Stimulated activated CD4-positive, alpha-beta T cell treated with anti-CD3 and anti-CD28 coated beads, Interleukin-15, amount 100 ng/mL, for 48 hours (primary cell): ENCODE measurements at places on chromosomes 7 and 10.

DNA sequence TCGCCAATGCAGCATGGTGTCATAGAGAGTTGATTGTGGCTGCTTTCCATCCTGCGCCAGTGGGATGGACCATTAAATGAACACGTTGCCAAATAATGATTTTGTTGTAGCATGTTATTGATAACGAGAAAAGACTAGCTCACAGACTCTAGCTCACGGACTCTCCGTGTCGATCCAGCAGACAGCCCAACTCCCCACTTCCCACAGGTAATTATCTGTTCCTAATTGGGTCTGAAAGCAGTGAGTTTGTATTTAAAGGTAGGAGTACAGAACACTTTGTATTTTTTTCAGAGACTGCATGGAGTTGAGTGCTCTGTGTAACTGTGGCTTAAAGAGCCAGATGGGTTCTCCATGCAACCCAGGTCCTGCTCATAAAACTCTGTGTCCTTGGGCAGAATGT, 1250.5 kb downstream of the TYW1 start:
- DNase-seq = no peak

DNA sequence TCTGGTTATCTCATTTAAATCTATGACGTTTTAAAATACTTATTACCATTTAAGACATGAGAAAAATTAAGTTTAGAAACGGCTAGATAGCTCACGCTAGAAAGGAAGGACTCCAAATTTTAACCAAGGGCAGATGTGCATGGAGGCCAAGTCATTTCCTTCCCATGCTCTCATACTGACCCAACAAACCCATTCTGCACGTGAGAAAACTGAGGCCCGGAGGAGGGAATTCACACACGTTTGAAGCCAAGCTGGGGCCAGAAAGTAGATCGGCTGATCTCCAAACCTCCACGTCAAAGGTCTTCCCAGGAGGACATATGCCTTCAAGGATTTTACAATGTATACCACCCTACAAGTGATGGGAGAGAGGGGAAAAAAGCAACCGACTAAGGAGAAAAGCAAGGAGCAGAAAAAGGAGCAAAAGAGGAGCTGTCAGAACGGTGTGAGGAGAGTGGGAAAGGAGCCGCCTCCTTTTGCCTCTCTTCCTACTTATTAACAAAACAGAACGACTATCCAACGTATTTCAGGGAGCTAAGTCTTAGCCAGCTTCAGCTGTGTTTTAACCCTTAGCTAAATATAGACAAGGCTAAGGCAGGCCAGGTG, 645 bp upstream of the SIRT1 start:
- no peak for DNase-seq

DNA sequence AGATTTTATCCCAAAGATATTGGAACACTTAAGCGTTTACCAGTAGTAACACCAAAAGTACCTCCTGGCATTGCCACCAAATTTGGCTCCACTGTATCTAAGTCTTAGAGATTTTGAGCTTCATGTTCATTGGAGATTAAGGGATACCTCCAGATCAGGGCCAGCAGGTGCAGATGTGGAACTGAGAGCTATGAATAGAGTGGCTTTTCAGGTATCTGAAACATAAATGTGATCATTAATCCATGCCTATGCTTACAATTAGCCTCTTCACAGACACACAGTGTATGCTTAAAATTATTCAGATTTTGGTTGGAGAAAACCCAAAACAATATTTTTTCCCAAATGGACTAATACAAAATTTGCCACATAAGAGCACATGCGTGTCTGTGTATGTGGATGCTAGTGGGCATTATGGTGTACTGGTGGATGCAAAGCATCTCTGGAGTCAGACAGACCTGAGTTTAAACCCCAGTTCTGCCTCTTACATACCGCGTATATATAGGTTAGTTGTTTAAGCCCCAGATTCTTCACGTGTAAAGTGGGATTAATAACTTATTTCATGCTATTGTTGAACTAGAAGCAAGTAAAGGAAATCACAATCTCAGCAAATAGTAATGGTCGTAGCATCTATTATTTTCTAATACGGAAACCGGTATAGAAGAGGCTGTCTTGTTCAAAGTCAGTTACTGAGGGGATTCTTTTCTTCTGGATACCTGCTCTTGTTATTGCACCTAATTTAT, 6.8 kb upstream of the LRRC4 start:
- DNase-seq = no peak

- DNase-seq = no peak
These were observed 6.2 kb downstream of the TLX1 start for GRCh38 chr10:101137271-101137670.

DNA sequence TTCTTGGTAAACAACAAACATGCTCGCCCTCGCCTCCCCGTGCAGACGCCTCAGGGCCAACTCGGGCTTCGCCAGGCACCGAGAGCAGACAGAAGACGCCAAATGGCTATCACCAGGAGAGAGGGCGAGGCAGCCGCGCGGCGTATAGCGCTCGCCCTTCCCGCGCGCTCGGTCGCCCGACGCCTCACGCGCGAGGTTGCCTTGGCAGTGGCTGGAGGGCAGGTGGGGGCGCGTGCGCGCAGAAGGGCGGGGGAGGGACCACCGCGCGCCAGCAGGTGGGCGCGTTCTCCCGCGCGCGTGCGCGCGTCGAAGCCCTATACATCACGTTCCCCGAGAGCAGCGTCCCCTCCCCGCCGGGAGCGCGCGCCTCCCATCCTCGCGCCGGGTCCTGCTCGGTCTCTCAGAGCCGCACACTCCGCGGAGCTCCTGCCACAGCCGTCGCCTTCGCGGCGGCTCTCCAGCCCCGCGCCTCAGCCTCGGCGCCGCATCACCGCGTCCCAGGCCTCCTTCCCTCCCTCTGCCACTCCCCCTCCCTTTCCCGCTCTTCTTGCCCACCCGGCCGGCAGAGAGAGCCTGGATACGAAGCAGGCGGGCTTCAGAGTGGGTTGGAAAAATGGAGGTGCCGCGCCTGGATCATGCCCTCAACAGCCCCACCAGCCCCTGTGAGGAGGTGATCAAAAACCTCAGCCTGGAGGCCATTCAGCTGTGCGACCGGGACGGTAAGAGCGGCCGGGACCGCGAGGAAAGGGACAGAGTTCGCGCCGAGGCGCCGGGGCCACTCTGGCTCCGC, at the start of gene PHYHIPL:
Gene PHYHIPL, plus strand, starts transcription at position 403 of the 790 bp plus-strand sequence. Its CDS starts 211 bp downstream, at position 614.
- no peak for DNase-seq

DNA sequence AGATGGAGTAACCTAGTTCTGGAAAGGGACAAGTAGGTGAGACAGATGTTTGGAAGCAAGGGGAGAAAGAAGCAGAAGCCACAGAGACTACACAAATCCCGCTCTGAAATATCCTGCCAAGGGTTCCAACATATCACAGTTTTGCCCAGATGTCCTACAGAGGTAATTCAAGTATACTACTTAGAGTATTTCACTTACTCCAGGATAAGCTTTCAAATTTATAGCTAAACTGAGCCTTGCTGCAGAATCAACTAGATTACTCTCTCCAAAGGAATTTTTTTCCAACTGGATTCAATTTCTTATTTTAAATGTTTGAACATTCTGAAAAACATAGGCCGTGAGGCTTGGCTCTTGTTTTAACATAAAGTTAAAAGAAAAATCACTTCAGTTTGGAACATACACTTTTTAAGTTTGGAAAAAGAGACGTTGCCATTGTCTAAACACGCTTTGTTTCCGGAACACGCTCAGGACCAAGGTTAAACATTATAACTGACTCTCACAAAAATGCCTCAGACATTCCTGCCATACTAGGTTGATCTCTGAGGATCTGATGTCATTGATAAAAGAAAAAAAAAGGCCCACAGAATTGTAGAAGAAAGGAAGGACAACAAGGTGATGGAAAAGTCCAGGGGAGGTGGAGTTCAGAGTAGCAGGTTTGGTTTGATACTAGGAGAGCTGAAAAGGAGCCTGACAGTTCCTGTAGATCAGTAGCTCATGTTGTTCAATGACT, 74.8 kb downstream of the FAM185A start:
- DNase-seq = no peak

DNA sequence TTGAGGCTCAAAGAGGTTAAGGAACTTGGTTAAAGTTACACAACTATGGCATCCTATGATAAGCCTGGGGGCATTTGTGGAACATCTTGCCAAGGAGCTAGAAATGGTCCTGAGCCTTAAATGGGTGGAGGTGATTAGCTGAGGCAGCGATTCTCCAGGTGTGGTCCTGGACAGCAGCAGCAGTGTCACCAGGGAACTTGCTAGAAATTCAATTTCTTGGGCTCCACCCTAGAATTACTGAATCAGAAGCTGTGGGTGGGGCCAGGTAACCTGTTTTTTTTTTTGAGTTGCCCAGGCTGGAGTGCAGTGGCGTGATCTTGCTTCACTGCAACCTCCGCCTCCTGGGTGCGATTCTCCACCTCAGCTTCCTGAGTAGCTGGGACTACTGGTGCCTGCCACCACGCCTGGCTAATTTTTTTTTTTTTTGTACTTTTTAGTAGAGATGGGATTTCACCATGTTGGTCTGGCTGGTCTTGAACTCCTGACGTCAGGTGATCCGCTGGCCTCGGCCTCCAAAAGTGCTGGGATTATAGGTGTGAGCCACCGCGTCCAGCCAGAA, 13.1 kb downstream of the RPS24 start:
- DNase-seq = no peak

GRCh38 chr7:158584407-158584806, 3.2 kb downstream of the PTPRN2 start:
- no peak for DNase-seq

DNA sequence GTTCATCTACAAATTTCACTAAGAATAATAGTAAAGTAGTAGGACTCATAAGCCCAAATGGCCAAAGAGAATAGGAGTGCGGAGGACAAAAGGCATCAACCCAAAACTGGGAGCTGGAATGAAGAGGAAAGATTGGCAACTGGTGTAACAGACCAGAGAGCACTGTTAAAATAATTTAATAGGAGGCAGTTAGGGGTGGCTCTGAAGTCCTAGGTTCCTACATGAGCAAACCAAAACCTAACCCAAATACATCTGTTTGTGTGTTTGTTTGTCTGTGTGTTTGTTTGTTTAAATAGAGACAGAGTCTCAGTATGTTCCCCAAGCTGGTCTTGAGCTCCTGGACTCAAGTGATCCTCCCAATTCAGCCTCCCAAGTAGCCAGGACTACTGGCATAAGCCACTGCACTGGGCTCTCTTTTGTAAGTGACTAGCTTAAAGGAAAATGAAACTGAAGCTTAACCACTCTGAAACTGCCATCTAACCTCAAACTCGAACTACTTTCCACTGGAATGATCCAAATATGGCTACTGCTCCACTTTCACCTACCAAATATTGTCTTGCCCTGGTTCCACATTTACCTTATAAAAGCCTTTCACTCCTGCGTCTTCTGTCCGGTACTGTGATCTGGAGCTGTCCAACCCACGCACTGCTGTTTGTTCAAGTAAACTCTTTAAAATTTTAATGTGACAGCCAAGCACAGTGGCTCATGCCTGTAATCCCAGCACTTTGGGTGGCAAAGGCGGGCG, 94.9 kb downstream of the AKR1D1 start:
- DNase-seq = no peak

DNA sequence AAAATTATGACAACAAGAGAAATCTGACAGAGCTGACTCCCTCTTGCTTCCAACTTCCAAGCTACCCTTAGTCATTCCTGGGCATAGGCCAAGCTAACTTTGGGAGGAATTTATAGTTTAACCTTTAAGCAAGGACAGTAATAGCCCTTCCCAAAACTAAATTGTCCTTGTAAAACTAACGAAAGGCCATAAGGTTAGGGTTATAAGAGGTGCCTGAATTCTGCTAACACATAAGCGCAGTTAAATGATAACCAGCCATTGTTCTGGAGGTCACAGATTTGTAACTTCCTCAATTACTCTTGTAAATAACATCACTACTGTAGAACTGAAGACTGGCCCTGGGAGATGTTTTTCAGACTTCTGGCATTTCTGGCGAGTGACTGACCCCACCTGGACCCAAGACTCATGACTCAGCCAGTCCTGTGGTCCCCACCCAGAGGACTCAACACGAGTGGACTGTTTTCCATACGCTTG, 481.2 kb downstream of the KCNMA1 start:
- no peak for DNase-seq

- DNase-seq = no peak
These were observed 12.3 kb upstream of the C10orf71 start for GRCh38 chr10:49286686-49287085.

- no peak for DNase-seq
These were observed 97.8 kb downstream of the GALNT17 start for GRCh38 chr7:71229699-71230098.

DNA sequence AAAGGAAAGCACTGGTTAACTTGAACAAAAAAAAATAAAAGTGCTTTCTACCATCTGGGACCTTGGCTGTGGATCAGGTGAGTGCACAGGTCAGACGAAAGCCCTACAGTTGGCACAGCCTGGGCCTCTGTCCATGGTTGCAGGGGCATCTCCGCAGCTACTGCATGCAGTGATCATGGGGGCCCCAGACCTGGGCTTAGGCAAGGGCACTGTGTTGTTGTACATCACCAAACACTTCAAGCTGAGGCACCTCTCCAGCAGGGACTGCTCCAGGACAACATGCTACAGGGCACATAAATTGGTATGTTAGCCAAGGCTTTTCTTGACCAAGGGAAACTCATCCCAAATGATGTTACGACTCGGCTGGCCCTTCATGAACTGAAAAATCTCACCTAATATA, 23.5 kb downstream of the KLHL7 start:
- DNase-seq = no peak

DNA sequence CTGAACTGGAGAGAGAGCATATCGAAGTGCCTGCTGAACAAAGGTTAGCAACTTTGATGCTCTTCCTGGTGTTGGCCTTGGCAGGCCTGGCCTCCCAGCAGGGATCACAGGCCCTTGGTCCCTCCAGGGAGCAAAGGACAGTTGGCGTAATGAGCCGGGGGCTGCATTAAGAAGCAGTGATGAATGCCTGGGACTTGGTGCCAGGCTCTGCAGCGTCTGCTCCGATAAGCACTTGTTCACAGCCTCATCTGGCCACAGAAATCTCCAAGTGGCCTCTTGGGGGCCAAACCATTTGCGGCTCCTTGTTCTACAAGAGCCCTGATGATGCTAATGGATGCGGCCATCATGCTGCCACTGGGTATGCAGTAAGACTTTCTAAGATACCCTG, 31.8 kb downstream of the CRHR2 start:
- DNase-seq = no peak

DNA sequence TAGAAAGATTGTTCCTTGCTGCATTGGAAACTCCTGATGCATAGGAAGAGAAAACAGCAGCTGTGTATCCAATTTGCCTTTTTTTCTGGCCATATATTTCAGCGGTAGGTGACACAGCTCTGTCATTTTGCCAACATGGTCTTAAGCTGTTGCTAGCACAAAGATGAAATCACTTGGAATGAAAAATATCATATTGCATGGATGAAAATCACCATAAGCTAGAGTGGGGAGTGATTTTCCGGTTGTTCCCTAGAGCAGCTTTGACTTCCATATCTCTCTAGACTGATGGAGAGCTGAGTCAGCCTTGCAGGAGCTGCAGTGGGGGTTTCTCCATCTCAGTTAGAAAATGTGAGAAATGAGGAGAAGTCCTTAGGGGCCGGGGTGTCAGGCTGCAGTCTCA, 38.3 kb upstream of the BTBD16 start:
- DNase-seq = no peak

GRCh38 chr7:14687777-14688176, 214.8 kb downstream of the DGKB start:
- DNase-seq = no peak

GRCh38 chr10:33664070-33664469, 329.6 kb upstream of the NRP1 start:
- DNase-seq = no peak
